Karpas-422 (cell line): ENCODE measurements at places on chromosomes 2 and 18.

DNA sequence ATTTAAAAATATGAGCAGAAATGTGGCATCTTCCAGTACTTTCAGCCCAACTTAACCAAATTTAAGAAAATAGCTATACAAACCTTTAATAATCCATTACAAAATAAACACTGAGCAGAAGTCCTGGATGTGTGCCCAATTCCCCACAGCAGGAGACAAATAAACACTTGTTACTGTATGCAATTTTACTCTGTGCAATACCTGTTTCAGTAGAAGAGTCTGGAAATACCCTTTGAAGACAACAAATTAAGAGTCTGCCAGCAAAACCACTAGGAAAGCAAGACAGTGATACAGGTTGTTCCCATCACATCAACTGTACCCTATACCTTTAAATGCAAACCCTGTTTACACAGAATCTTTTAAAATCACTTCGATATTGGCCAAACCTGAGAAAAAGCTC is 41.4 kb upstream of the RNU4ATAC start:
- no peak for DNase-seq

DNA sequence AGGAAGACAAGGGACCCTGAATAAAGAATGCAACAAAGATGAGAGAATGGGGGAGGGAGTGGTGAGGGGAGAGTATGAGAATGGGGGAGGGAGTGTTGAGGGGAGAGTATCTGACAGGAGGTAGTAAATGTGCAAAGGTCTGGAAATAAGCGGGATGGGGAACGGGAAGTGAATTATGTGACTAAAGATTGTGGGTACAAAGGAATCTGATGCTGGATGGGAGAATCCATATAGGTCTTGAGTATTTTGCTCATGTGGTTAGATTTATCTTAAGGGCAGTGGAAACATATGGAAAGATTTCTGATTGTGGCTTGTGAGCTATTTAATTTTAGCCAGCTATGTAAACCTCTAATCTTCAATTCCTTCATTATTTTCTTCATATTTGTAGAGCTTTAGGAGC is 593.4 kb downstream of the DCC start:
- no peak for DNase-seq

DNA sequence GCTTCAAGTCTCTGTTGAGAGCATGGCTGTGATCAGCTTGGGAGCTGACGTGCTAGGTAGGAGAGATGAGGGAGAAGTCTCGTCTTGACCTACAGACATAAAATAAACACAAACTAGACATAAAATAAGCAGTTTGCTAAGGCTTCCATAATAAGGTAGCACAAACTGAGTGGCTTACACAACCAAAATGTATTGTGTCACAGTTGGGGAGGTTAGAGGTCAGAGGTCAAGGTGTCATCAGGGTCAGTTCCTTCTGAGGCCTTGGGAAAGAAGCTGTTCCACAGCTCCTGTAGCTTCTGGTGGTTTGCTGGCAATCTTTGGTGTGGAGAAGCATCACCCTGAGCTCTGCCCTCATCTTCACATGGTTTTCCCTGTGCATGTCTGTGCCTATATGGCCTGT is 20.2 kb downstream of the DAW1 start:
- DNase-seq: no peak

DNA sequence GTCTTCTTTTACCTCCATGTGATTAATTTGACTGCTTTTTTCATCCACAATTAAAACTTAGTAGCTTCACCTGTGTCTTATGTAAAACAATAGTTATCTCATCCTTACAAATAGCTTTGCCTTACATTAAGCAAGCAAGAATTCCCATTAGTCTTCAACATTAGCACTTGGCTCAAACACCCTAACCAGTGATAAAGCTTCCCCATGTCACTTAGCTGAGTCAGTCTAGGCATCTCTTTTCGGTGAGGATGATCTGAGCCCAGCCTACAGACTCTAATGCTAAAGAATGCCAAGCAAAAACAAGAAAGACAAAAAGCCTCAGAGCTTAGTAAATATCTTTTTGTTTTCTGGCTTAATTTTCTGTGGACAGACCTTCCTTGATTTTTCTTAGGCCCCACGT is 26.1 kb downstream of the GAD1 start:
- DNase-seq: no peak

- no peak for DNase-seq
Observed at GRCh38 chr18:59834267-59834666, 65.5 kb upstream of the PMAIP1 start.

DNA sequence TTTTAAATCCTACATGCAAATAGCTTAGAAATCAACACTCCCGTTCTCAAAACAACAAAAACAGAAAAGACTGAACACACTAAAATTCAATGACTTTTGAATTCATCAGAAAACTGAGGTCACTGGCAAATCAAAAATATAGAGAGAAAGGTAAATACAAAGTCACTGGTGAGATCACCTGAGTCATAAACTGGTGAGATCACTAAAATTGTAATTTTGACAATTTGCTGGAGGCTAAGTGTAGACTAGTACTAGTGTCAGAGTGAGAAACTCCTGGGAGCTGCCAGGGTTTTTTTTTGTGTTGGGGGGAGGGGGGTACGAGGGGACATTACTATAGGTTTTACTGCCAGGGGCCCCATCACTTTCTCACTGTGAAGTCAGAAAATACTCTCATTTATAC is 1876.0 kb upstream of the CELF4 start:
- DNase-seq: no peak

GRCh38 chr2:241721852-241722251 is 12.6 kb upstream of the D2HGDH start:
- DNase-seq: no peak

DNA sequence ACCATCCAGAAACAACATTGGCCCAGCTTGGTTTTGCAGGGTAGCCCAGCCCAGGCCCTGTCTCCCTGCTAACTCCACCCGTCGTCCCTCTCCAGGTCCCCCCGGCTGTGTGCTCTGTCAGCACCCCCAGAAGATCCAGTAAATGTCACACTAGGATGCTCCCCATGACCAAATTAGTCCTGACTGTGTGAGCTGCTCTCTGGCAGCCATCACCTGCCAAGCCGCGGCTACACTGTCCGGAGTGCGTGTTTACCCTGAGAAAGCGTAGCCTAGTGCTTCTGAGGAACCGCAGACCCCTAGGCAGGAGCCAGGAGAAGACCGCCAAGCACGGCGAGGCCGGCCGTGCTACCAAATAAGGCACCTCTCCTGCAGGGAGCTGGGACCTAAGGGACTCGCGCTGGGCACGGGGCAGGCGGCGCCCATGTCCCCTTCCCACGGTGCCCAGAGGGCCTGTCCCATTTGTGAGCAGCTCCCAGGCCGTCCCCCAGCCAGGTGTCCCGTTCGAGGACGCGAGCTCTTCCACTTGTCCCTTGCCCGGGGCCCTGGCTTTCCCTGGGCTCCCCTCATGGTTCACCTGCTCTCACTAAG is 849.9 kb downstream of the RNF144A start:
- DNase-seq: no peak
